Activated CD4-positive, alpha-beta T cell treated with anti-CD3 and anti-CD28 coated beads for 36 hours (primary cell): ENCODE measurements at places on chromosomes 7 and 10. TPM values are rescaled to one million over a fixed set of nuclear protein-coding genes. Genes with fewer than 3 reads are reported as not detected.
A peak's percentile ranks its signal among the peaks of the same experiment; 100 is the strongest.

- no peak for DNase-seq
Measured at GRCh38 chr10:15353471-15354017, 17.5 kb downstream of the FAM171A1 start.

- peak; percentile 4 for DNase-seq
Measured at GRCh38 chr7:34497153-34497777, 160.8 kb upstream of the NPSR1 start.

GRCh38 chr7:2639181-2639681 lies 7.4 kb downstream of the TTYH3 start:
- no peak for DNase-seq

DNA sequence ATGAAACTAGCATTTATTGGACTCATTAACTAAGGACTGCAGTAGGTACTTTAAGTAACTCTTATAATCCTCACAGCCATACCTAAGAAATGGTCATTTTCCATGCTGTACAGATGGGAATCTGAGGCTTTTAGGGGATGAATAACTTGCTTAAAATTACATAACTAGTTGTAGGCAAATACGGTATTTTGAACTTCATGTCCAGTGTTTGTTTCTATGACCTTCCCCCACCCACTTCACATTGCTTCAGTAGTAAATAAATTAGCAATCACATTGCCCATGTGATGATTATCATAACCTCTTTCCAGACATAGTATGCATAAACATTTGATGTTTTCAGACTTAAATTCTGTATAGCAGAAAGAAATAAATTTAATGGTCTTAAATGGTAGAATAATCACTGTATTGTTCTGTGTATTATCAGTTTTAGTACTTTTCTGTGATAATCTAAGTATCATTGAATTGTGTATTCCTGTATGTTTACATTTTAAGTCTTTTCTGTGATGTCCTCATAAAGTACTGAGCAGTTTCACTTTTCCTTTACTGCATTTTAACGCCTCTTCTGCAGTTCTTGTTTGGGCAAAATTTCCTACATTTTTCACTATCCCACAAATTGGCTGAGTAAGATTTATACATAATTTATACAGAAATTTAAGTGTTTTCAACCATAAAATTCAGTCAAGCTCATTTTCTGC lies 48.3 kb downstream of the ANKIB1 start:
- no peak for DNase-seq

Gene PAX4
- not detected for total RNA-seq

Gene TDRD1
- 0.21 TPM for total RNA-seq

Gene AKR1B15
- total RNA-seq = not detected

DNA sequence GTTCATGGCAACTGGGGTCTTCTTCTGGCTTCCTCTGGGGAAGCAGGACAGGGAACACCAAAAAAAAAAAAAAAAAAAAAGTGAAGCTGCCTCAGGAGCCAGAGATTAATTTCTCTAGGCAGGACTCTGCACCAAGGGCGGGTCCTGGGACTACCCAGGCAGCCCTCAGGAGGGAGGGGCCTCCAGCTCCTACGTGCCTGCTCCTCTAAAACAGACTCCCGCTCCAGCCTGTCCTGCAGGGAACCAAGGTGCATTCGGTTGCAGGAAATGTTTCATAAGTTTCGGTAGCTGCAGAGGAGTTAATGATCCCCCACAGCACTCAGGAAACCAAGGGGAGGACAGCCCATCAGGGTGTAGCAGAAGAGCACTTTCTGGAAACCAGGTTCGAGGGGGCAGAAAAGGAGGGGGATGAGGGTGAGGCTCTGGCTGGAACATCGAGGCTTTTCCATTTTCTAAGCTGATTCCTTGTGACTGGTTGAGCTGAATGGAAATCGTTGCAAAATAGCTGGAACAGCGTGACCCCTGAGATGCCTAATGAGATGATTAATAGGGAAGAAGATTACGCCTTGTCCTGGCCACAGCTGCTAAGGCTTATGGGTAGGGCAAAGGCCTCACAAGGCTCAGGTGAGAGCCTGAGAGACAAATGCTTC lies 84.2 kb downstream of the STRA8 start:
- DNase-seq = no peak

DNA sequence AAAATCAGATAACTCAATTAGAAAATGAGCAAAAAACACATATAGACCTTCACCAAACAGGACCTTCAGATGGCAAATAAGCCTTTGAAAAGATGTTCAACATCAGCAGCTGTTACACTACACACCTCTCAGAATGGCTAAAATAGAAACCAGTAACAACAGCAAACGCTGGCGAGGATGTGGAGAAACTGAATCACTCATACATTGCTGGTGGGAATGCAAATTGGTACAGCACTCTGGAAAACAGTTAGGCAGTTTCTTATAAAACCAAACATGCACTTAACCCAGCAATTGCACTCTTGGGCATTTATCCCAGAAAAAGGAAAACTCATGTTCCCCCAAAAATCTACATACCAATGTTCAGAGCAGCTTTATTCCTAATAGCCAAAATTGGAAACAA lies 37.7 kb upstream of the SMARCD3 start:
- DNase-seq = peak; percentile 64

Gene HOXA2
- total RNA-seq = not detected

- DNase-seq = peak; percentile 39
Measured at GRCh38 chr10:112950714-112951358, 789 bp downstream of the TCF7L2 start.

DNA sequence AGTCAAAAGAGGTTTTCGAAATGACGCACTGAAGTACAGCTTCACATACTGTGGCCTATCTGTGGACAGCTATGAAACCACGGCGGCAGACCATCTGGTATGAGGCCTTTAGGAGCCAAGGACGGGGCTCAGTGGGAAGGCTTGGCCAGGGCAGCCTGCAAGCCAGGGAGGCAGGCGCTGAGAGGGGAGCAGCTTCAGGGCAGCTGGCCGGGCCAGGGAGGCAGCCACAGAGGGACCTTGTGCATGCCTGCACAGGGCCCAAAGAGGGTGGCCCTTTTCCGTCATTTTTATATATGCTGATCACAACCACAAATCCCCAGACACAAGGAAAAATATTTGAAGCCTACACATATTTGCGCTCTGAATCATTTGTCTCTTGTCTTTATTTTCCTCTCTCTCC lies 13.5 kb downstream of the CALD1 start:
- no peak for DNase-seq

Gene INHBA
- not detected for total RNA-seq

GRCh38 chr10:122658356-122659049 lies 41.1 kb downstream of the C10orf120 start:
- no peak for DNase-seq

DNA sequence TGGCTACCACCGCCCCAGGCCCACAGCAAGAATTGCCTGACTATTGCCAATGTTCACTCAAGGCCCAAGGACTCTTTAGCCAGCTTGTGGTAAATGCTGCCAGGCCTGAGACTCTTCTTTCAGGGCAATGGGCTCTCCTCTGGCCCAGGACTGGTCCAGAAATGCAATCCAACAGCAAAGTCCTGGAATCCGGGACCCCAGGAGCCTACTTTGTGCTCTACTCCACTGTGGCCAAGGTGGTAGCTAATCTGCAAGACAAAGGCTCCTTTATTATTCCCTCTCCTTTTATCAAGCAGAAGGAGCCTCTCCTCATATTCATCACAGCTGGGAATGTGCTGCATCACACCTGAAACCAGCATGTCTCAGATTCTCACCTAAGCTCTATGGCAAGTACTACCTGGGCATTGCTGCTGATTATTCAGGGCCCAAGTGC lies 107.6 kb upstream of the PRSS58 start:
- no peak for DNase-seq

GRCh38 chr10:71077796-71078453 lies 134.4 kb upstream of the UNC5B start:
- DNase-seq = no peak

GRCh38 chr10:97215619-97216260 lies 30.0 kb upstream of the SLIT1 start:
- DNase-seq = no peak

- DNase-seq = peak; percentile 19
Measured at GRCh38 chr7:99837649-99838361, 10.0 kb downstream of the CYP3A43 start.

- no peak for DNase-seq
Measured at GRCh38 chr10:5549462-5550249, 24.9 kb downstream of the CALML3 start.

- DNase-seq = no peak
Measured at GRCh38 chr7:37445790-37446189, 2.9 kb downstream of the ELMO1 start.

Gene SH2D4B
- total RNA-seq = not detected

- DNase-seq = peak; percentile 62
Measured at GRCh38 chr7:157250605-157251228, 86.1 kb upstream of the DNAJB6 start.

- no peak for DNase-seq
Measured at GRCh38 chr10:29240986-29241660, 47.7 kb upstream of the LYZL1 start.

- no peak for DNase-seq
Measured at GRCh38 chr10:34102237-34102673, 712.8 kb downstream of the PARD3 start.

GRCh38 chr7:80771523-80771922 lies 133.1 kb downstream of the CD36 start:
- DNase-seq = no peak

DNA sequence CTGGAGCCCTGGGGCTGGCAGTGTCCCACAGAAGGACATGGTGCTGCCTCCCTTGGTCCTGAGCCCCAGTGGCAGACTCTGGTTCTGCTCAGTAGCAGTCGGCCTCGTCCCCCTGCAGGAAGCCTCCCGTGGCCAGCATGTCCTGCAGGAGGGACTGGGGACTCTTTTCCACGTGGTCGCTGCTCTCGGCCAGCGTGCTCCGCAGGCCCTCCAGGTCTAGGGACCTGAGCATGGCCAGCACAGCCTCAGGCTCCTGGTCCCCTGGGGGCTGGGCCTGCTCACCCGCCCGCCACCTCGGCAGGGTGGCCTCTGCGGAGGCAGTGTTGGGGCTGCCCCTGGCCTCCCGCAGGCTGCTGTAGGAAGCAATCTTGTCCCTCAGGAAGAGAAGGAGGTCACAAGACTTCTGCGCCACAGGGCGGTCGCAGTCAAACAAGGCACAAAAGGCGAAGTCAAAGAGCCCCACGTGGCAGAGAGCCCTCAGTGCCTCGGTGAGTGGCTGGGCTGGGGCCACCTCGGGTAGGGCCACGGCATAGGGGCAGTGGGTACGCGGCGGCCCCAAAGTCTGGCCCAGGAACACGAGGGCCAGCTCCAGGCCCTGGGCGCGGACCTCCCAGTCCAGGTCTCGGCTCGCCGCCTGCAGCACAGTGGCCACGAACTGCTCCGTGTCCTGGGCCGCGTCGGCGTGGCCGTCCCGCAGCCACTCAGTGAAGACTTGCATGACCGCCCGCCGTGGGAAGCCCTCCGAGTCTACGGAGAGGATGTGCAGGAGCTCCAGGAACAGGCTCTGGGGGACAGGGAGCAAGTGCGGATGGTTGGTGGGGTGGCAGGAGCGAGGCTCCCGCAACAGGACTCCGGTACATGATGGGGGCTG lies 17.1 kb downstream of the BRAT1 start:
- no peak for DNase-seq

Gene FKBP14
- 7.2 TPM for total RNA-seq
